NCI-H69 (cell line): ENCODE measurements at places on chromosomes 2 and 18.
A peak's percentile ranks its signal among the peaks of the same experiment; 100 is the strongest.

- DNase-seq, result no peak
Observed at GRCh38 chr18:78773303-78773755, 206.3 kb upstream of the SALL3 start.

DNA sequence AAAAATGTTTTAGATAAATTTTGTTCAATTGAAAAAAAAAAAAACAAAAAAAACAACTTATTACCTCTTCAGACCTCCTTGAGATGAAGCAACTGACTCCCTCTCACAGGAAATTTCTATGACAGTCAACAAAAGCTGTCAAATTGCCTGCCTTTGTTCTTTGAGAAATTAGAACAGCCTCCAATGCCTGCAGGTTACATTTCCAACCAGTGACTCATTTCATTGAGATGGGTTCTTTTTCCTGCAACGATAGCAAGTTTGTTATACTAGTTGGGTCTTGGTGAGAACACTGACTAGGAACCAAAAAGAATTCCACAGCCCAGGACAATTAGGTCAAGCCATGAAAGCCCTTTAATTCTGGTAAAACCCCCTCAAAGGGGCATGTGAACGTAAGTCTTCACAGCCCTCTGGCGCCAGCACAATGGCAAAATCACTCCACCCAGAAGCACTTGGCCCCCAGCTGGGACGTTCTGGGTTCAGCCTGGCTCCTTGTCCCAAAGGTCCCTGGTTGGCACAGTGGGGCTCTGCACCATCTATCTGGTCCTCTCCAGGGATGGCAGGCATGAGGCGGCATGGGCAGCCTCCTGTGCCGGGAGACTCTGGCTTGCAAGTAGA is 87.0 kb downstream of the SPP2 start:
- DNase-seq, result peak; percentile 28

DNA sequence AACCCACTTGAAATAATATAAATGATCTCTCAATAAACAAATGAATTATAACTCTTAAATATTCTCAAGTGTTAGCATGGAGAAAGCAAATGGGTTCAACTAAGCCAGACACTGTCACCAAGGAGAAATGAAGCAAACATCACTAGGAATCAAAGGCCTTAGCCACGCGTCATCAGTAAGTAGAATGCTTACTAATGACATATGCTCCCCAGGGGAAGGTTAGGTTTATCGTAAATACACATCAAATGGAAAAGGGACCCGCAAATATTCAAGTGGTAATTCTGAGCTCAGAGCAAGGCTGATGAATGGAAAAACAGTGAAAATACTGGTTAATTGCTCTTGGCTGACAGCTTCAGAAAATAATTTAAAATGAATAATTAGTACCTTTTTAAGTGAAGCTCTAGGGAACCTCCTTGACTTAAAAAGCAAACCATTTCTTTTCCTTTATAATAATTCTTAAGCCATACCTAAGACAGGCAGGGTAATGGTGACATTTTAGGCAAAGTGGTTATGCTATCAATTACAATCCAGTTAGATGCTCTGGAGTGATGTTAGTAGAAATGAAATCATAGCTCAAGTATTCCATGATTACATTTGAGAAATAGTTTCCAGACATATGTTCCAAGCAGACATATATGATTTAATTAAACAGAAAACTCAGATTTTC is 101.5 kb downstream of the ALPK2 start:
- DNase-seq, result peak; percentile 68

DNA sequence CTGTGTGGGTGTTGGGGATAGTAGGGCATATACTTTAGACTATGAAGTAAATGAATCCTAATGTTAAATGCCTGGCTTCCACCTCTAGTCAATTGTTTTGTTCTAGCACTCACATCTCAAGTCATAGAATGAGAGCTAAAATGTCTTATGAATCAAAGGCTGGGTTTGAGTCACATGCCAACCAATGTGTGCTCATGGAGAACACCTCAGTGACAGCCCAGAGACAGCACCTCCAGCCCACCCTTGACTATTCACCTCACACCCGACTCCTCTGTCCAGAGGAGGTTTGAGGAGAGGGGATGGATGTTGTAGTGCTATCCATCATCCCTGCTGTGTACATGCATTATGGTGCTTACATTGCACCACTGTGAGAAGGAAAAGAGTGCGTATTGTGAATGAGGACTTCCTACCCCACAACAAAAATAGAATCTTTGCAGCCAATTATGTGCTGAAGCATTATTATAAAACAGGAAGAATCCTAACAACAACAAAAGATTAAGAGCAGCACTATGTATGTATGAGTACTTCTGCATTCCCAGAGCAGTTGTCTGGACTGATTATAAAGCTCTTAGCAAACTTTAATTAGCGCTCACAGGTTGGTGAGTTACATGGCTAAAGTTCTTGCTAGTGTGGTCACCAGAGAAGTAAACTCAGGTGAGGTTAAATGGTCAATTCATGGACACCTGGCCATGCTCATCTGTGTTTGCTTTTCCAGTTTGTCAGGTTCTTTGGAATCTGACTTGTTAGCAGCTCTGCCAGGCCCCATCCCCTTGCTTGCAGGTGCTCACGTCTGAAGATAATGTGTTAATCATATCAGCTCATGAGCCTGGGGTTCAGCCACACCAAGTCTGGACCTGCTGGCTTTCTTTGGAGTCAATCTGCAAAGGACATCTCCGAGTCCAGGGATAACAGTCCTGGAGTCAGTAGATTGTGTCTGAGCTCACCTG is 55.3 kb upstream of the NABP1 start:
- no peak for DNase-seq

DNA sequence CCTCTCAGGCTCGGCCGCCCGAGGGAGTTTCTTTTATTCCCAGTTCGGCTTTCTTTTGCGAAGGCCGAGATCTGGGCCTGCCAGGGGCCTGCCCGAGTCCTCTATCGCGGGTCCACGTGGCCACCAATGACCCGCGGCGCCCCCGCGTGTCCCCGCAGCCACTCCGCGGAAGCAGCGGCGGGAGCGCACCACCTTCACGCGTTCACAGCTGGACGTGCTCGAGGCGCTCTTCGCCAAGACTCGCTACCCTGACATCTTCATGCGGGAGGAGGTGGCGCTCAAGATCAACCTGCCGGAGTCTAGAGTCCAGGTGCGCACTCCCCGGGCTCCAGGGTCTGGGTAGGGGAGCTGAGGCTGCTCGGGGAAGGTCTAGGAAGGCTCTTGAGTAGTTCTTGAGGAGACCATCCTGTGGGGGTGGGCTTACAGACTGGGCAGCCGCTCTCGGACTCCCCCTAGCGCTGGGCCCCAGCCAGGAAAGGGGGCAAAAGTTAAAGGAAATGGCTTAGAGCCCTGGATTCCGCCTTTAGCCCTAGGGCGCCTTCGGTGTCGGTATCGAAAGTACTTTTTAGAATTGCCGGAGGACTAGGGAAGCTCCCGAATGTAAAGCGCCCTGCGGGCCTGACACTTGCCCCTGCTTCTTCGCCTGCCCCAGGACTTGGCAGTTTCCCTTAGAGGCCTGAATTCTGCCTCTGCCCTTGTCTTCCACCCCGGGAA is 3.4 kb downstream of the OTX1 start:
- no peak for DNase-seq

DNA sequence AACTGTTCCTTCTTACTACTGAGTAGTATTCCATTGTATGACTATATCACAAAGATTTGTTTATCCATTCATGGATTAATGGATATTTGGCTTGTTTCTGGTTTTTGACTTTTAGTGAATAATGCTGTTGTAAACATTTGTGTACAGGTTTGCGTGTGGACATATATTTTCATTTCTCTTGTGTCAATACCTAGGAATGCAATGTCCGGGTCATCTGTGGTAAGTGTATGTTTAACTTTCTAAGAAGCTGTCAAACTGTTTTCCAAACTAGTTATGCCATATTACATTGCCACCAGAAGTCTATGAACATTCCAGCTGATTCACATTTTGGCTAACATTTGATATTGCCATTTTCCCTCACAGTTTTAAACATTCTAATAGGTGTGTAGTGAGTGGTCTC is 29.1 kb upstream of the SLC16A14 start:
- no peak for DNase-seq

- DNase-seq, result no peak
Observed at GRCh38 chr2:64640153-64641044, 13.3 kb downstream of the SERTAD2 start.

GRCh38 chr2:235494716-235495372 is 1.0 kb downstream of the AGAP1 start:
- peak; percentile 55 for DNase-seq

- peak; percentile 66 for DNase-seq
Observed at GRCh38 chr2:54665436-54665856, 58.0 kb upstream of the EML6 start.

- DNase-seq, result no peak
Observed at GRCh38 chr18:68766433-68766832, 31.4 kb upstream of the CCDC102B start.

GRCh38 chr2:161119483-161119882 is 40.7 kb upstream of the TANK start:
- no peak for DNase-seq

DNA sequence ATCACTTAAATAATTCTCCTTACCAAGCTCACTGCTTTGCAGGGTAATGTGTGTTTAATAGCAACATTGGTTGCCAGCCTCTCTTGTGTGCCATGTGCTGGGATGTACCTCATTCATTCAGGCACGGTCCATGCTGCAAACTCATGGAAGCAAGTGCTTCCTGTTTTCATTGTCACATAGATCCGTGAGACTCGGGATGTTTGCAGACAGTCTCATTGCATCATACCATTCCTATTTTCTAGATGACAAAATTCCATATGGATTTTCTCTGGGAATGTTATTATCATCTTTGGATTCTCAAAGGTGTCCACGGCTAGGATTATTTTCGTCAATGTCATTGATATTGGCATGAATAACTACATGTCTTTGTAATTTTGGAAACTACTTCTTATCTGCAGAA is 60.0 kb upstream of the HDAC4 start:
- no peak for DNase-seq

DNA sequence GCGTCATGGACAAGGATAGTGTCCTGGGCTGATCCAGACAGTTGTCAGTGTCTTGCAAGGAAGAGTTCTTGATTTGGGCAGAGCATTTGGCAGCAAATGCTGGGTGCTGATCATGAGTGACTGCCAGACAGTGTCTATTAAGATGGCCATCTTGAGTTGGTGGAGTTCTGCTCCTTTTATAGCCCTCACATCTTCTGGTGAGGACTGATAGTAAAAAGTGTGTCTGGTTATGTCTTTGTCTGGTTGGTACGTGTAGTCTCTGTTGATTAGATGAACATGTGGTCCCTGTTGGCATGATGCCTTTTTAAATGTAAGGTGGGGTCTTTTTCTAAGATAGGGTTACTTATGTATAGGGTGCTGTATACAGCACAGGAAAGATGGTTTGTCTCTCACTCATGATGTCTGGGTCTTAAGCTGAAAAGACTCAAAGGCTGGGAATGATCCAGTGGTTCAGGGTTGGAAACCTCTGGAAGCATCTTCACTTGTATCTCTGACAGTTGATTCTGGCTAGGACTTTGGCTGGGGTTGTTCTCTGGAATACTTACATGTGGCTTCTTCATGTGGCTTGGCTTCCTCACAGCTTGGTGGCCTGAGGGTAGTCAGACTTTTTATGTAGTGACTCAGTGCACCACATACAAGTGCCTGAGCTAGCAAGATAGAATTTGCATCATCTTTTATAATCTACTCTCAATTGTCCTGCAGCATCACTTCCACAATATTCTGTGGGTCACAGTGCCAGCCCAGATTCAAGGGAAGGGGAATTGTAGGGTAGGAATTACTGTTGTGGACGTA is 11.8 kb downstream of the MTX2 start:
- DNase-seq, result no peak

- no peak for DNase-seq
Observed at GRCh38 chr2:71596011-71596410, 142.7 kb downstream of the DYSF start.

DNA sequence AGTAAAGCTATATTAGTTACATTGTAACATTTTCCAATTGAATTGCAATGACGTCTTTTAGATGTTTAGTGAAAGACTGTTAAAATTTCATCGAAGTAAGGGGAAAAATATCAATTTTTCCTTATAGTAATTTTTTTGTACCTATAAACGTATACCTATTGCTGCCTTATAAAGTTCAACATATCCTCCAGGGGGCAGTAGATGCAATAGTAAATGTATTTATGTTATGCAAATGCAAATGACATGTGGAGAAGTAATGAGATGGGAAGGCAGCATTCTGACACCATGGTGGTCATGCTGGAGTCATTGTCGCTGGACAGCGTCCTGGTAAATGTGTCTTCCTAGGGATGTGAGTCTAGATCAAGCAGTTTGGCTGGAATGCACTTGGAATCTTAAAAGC is 38.7 kb downstream of the MSTN start:
- peak; percentile 76 for DNase-seq

DNA sequence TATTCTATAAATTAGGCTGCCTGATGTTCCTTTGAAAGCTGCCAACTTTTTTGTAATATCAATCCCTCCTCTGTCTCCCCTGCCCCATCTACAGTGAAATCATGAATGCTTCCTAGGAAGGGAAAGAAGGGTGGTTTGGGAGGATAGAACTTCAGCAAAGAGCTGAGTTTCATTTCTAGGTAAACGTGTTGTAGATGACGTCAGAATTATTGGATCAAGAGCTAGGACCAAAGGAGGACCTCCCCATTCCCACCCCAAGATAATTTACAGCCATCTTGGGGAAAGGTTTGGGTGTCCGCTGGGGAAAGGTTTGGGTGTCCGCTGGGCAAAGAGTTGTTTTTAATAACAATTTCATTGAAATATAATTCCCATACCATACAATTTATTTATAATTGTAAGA is 11.2 kb upstream of the ANKRD53 start:
- no peak for DNase-seq

- DNase-seq, result peak; percentile 39
Observed at GRCh38 chr2:61887717-61888266, 664 bp downstream of the CCT4 start.

- no peak for DNase-seq
Observed at GRCh38 chr2:230890646-230891045, 25.9 kb downstream of the ITM2C start.

DNA sequence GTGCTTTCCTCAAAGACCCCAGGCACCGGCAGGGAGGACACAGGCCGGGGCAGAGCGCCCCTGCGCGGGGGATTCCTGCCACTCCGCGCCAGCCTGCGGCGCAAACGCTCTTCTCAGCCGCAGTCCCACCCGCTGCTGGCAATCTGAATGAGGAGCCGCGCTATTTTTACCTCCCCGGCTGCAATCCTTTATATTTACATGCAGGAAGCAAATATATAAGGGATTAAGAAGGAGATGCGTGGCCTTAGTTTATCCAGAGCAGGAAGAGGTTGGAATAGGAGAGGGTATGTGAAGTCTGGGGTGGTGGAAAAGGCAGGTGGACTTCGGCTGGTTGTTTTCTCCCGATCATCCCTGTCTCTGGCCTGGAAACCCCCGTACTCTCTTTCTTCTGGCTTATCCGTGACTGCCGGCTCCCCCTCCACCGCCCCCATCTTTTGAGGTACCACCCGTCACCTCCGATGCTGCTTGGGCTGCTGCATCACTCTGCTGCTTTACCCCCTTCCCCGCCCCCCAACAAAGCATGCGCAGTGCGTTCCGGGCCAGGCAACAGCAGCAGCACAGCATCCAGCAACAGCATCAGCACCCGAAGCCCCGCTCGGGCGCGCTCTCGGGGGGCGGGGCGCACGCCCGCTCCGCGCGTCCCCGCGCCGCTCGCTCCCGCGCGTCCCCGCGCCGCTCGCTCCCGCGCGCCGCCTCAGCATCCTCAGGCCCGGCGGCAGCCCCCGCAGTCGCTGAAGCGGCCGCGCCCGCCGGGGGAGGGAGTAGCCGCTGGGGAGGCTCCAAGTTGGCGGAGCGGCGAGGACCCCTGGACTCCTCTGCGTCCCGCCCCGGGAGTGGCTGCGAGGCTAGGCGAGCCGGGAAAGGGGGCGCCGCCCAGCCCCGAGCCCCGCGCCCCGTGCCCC is at the start of gene ADAM23:
ADAM23 (plus strand) TSS at position 700 of the 902 bp plus-strand sequence. CDS start 335 bp downstream, outside the sequence.
- peak; percentile 83 for DNase-seq
